NCI-H1694 (cell line): ENCODE measurements at places on chromosomes 3 and 15.

DNA sequence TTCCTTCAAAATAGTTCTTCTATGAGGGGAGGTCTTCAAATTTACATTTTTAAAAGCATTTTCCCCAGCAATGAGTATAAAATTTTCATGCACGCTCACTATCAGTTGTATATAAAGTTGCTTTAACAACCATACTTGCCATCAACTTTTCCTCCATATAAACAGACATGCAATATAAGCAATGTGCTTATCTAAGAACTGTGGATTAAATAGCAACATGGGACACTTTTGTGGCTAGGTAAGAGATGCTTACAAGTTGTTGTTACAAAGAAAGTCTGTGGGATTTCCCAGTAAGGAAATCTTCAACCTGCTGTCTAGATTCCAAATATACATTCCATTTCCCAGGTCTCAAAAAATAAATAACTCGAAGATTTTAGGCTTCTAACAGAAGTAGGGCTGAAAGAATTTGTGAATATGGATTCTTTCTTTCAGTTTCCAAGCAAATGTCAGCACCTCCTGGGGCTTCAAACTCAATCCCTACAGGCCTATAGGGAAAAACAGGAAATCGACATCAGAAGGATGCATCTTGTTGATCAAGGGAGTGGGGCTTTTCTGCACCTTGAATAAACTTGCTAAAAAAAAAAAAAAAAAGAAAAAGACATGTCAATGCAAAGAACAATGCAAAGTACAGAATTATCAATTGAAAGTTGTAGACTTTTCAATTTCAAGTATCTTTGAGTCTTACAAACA, 16.1 kb downstream of the TNIK start:
- no peak for DNase-seq

DNA sequence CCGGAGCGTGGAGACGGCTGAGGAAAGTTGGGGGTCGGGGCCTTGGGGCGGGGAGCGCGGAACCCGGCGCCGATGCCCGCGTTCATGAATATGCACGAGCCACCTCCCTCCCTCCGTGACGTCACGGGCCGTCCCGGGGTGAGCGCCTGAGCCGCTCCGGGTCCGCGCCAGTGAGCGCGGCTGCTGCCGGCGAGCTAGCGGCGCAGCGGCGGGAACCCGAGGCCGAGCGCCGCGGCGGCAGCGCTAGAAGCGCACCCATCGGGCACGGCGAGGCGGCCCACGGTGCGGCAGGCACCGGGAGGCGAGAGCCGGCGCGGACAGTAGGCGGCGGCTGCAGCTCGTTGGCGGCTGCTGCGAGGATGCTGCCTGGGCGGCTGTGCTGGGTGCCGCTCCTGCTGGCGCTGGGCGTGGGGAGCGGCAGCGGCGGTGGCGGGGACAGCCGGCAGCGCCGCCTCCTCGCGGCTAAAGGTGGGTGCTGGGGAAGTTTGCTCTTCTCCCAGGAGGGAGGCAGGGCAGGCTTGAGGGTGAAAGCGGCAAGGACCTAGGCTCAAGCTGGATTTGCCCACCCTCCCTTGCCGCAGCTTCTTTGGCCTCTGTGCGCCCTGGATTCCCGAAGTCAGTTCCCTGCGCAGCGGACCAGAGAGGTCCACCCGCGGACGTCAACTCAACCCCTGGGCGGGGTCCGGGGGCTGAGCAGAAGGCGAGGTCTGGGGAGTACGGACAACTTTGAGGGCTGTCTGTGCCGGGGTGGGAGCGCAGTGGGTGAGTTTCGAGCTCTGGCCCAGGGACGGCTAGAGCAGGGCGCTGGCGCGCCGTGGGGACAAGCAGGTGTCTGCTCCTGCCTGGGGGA, at the start of gene CLSTN2:
CLSTN2 (plus strand) TSS at position 170 of the 850 bp plus-strand sequence.
- peak; percentile 53 for DNase-seq

GRCh38 chr3:24340161-24340560, 154.5 kb downstream of the THRB start:
- no peak for DNase-seq

GRCh38 chr3:164095279-164095678, 983.0 kb downstream of the SI start:
- DNase-seq, result no peak

DNA sequence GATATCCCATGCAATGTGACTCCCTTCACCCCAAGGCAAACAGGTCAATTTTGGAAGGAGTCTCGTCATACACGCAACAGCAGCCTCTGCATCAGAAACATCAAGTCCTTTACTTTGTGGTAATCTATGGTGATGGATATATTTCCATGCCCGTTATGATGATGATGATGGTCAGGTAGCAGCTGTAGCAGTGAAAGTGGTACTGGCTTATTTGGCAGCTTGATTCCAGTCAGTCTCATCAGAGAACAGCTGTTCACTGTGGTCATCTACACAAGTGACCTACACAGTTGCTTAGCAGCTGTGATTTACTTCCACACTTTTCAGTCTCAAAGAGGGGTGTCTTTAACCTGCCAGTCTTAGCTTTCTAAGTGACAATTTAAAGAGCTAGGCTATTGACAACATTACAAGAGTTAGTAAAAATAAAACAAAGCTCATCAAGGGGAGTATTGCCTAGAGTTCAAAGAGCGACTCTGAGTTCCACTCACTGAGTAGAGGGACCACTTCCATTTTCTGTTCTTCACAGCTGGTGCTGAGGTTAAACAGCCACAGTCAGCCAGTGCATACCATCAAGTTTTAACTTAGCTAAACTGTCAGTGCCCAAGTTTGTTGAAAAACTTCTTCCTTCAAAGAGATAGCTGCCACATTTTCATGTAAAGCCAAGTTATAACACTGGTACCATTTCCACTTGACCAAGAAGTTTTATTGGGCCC, 587.4 kb upstream of the KCNMB2 start:
- no peak for DNase-seq

- peak; percentile 49 for DNase-seq
Measured at GRCh38 chr3:98343647-98344507, 9.8 kb upstream of the OR5K4 start.

- DNase-seq, result no peak
Measured at GRCh38 chr15:90664650-90665287, 52.4 kb upstream of the BLM start.

GRCh38 chr3:157559401-157559800, 56.2 kb upstream of the VEPH1 start:
- no peak for DNase-seq

DNA sequence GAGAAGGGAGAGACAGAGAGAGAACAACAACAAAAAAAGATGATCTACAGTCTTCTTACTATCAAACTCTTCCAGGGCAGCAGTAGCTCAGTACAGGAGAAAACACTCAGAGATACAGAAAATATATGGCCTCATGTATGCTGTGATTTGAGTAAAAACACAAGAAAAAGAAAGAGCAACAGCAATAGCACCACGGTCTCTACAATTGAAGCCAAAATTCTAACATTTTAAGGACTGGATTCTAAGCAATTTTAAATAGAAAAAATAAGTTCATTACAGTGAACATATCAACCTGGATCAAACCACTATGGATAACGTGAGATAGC, 43.5 kb upstream of the ALCAM start:
- DNase-seq, result no peak

DNA sequence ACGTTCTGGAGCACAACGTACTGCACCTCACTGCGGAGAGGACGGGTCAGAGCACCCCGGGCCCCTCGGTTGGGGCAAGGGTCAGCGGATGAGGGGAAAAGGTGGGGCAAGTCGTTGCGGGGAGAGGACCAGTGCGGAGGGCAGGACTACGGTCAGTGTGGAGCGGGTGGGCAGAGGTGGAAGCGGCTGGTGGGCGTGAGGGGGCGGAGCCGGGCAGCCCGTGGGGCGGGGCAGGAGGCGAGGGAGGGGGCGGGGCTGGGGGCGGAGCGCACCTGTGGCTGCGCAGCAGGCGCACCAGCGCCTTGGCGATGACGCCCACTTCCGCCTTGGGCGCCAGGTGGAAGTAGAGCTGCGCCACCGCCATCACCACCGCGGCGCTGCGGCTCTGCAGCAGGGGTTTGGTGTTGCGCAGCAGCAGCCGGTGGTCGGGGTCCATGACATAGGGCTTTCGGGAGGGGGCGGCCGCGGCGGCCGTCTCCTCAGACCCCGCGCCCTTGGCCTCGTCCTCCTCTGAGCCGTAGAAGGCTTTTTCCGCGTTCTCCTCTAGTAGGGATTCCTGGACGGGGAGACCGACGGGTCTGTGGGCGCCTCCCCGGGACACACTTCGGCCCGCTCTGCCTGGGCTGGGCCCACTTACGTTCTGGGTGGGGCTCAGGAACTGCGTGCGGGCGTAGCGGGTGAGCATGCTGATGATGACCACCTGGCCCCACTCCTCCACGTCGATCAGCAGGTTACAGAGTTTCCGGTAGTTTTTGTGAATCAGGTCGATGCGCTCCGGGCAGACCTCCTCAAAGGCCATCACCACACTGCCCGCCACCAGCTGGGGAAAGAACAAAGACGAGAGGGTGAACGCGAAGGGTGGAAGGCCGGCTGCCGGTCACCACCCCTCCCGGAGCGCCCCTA, 29.2 kb downstream of the AP3B2 start:
- no peak for DNase-seq

GRCh38 chr3:28612232-28612631, 263.6 kb upstream of the AZI2 start:
- no peak for DNase-seq

- no peak for DNase-seq
Measured at GRCh38 chr3:182979103-182979673, 1.1 kb downstream of the DCUN1D1 start.

GRCh38 chr3:80978216-80978969, 783.1 kb downstream of the GBE1 start:
- no peak for DNase-seq

DNA sequence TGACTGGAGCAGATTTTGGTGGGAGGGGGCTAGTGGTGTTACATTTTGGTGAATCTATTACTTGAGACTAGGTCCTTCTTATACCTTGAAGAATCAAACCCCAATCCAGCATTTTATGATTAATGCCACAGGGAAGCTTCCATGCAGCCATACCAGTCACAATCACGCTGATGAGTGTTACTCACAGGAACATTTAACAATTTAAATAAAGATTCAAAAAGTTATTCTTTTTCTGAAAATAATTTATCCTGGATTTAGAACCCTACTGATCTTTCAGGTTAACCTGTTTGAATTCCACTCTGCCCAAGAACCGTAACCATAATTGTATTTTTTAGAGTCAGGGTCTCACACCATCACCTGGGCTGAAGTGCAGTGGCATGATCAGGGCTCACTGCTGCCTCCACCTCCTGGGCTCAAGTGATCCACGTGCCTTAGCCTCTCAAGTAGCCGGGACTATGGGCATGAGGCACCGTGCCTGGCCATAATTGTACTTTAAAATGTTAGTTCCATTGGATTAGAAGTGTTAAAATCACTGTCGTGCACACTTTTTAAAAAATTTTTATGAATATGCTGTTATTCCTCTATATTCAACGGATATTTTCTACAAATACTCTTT, 929 bp upstream of the MTMR10 start:
- DNase-seq, result no peak

GRCh38 chr15:86773736-86774135, 694.1 kb downstream of the AGBL1 start:
- peak; percentile 32 for DNase-seq

DNA sequence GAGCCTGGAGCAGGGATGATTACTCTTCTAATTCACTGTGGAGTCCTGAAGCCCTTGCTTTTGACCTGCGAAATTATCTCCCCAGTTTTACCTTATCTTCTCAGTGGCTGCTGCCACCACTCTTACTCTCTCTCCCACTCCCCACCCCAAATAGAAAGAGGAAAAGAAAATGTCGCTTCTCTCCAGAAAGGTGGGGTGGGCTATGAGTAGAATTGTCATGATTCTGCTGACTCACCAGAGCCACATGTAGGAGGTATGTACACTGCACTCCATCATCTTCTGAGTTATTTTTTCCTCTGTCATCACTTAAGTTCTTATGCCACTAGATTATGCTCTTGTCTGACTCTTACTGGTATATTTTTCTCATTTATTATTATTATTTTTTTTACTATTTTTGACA, 43.9 kb upstream of the TMEM158 start:
- DNase-seq, result no peak

DNA sequence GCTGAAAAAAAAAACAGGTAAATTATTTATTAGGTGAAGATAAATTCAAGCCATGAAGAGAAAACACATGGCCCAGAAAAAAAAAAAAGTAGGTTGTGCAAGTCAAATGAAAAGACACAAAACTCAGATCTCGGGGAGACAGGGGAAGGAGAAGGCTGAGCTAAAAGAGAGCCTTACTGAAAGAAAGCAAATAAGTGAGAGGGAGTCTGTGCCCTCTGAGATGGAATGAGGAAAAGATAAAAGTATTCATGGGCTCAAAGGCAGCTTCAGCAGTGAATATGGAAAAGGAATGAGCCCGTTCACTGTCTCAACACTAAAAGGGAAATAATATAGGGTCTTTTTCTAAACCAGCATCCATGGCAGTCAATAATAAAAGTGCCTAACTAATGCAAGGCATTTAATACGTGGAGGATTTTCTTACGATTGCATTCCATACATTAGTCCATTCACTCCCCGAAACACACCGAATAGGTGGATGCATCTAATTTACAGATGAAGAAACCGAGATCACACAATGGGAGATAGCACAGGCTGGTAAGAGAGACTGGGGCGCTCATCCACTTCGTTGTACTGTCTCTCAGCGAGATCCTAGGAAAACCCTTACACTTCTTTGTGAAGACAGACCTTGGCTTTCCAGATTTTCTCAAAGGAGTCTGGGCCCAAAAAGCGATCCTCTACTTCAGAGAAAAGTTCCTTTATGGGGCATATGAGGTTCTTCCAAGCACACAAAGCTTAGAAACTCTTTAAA, 1.1 kb downstream of the TFDP2 start:
- DNase-seq, result no peak

GRCh38 chr15:66703540-66703941, 1.5 kb downstream of the SMAD6 start:
- DNase-seq, result no peak
